Activated CD4-positive, CD25-positive, alpha-beta regulatory T cell treated with anti-CD3 and anti-CD28 coated beads, Interleukin-2, amount 50 U/mL, for 24 hours (primary cell): ENCODE measurements at places on chromosomes 1 and 21.

- ATAC-seq: no peak
These were observed 32.8 kb upstream of the PTPRC start for GRCh38 chr1:198606020-198606438.

DNA sequence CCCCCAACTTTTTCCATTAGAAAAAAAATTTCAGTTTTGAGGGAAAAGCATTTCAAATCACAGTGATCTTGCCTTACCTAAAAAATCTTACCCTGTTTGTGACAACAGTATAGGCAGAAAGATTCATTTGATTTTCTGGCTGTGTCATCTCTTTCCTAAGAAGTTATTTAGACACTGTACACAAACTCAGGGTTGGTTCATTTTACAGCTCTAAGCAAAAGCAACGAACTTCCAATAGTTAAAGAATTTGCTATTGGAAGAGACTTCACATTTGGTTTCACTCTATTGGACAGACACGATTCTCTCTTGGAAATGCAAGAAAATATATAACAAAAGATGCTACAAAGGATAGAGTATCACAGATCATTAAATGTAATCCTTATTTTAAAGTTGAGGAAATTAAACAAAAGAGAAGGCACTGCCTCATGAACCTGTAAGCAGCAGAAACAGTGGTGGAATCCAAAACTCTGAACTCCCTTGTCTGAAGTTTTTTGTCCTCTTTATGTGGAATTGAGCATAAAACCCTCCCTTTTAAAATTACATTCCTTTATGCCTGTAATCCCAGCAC lies 20.8 kb downstream of the EYA3 start:
- ATAC-seq: no peak

GRCh38 chr1:217456261-217456660 lies 174.6 kb downstream of the GPATCH2 start:
- no peak for ATAC-seq

GRCh38 chr1:179924268-179924667 lies 30.3 kb upstream of the CEP350 start:
- ATAC-seq: no peak

DNA sequence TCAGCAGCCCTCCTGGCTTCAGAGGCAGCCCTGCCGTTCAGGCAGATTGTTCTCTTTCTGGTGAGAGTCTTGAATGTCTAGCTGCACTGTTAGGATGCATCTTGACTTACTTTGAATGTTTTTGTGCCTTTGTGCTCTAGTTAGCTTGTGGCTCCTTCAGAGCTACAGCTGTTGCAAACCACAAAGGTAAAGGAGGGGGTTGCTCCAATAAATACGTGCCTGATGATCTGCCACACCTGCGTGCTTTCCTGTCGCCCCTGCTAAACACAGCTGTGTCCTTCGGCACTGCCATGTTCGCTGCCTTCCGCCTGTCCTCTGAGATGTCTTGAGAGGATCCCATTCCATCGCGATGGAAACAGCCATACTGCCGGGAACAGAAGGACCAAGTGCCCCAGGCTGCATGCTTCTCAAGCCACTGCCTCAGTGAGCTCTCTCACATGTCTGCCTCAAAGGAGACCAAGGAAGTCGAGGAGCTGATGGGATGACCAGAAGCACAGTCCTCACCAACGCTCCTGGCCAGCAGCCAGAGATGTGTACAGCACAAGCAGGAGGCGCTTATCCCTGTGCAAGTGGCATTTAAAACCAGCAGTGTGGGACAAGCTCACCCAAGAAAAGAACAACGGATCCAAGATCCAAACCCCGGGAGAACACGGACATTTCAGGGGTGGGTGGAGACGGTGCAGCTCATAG lies 12.0 kb upstream of the SMIM12 start:
- ATAC-seq: no peak
